ENCODE measurements at places on chromosomes 7 and 10.

- DNase-seq = no peak
Measured at GRCh38 chr10:50431791-50432190, 180.5 kb upstream of the ASAH2 start.

DNA sequence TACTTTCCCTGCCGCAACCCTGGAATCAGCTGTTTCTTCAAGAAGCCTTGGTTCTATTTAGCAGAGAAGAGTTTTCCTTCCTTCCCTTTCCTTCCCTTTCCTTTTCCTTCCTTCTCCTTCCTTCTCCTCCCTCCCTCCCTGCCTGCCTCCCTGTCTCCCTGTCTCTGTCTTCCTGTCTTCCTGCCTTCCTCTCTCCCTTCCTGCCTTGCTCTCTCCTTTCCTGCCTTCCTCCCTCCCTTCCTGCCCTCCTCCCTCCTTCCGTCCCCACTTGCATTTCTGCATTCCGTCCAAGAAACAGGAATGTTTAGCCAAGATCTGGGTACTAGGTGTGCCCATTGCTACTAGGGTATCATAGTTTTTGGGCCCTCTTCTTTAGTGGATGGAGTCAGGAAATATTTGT lies 21.9 kb downstream of the SND1 start:
- no peak for DNase-seq

DNA sequence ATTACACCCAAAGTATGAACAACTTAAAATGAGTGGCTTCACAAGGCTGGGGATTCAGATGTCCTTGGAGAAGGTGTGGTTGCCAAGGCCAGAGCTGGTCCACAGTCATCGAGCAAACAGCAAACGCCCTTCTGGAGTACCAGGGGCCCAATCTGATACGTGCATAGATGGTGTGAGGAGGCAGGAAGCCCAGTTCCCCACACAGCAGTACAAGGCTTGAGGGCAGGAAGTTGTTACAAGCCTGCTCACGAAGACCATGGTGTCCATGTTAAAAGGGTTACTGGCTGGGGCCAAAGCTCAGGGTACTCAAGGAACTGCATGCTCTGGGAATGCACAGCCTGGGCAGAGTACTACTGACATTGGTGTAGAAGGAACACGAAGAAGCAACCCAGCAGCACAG lies 4.6 kb upstream of the ANKRD26 start:
- DNase-seq = no peak

DNA sequence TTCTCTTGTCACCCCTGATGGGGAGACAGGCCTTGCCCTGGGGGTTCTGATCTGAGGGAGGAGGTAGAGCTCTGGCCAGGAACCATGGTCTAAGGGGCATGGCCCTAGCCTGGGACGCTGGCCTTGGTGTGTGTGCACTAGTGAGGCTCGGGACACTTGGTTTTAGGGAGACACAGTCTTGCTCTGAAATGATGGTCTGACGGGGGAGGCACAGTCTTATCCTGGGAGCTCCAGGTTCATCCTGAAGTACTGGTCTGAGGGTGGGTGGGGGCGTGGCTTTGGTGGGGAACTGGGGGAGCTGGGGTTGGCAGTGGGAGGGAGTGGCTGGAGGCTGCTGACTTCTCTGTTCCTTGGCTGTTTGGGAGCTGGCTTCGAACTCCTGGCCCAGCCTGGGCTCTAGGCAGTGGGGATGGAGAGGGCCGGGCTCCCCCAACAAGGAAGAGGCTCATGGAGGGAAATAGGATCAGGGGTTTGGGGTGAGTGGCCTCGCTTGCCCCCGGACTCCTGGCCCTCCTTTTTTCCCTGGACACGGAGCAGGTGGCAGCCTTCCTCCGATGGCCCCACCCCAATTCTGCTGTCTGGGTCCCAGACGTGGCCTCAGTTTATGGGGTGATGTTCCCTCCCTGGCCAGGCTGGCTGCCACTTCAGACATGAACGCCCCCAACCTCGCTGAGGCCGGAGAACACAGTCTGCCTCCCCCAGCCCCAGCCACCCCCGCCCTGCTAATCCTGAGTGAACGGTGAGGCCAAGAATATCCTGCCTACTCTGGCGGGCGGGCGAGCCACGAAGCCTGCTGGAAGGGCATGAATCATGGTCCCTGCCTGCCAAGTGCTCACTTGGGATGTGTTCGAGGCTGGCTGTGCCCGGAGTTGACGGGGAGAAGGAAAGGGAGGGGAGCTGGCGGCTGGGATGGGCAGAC lies 43.5 kb downstream of the TMEM270 start:
- DNase-seq = no peak

GRCh38 chr7:114487174-114487573 lies 72.6 kb downstream of the FOXP2 start:
- DNase-seq = no peak

Data from NCI-H1092 treated with DMSO at 0.1 percent for 48 hours (cell line).